Left ventricle myocardium inferior (tissue), 1 donor: ENCODE measurements at places on chromosomes 13 and 19. TPM values are rescaled to one million over a fixed set of nuclear protein-coding genes. Genes with fewer than 3 reads are reported as not detected.

DNA sequence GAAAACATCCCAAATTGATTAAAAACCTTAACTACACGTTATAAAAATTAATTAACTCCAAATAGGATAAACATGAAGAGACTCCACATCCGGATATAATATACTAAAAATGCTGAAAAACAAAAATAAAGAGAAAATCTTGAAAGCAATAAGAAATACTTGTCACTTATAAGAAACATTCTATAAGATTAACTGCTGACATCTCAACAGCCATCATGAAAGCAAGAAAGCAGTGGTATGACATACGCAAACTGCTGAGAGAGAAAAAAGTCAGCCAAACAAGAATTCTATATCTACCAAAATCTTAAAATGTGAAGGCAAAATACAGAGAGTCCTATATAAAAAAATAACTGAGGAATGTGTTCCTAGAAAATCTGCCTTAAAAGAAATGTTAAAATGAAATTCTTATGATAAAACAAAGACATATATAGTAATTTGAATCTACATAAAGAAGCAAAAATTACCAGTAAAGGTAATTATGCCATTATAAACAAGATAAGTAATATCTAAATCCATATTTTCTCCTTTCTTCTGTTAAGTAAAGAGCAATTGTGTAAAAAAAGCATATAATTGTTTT lies 1851.1 kb downstream of the PCDH9 start:
- DNase-seq = no peak
- no peaks in the 10 kb centered on the region for H3K36me3 ChIP-seq
- no peak overlapping the region for H3K4me3 ChIP-seq
- no peaks in the 10 kb centered on the region for H3K27me3 ChIP-seq

DNA sequence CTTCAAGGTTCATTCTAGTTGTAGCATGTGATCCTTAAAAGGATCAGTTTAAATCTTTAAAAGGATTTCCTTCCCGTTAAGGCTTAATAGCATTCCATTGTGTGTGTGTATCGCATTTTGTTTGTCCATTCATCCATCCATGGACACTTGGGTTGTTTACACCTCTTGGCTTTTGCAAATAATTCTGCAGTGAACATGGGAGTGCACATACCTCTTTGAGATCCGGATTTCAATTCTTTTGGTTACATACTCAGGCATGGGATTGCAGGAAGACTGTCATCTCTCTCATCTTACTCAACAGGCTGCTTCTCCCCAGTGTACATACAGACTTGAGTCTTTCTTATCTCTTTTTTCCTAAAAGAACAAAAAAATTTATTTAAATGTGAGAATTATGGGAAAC lies 1.2 kb downstream of the RNF113B start:
- H3K27ac ChIP-seq = no peak overlapping the region
- no peak for DNase-seq
- no peaks in the 10 kb centered on the region for H3K27me3 ChIP-seq
- peaks cover 37% of the 10 kb centered on the region for H3K4me1 ChIP-seq

DNA sequence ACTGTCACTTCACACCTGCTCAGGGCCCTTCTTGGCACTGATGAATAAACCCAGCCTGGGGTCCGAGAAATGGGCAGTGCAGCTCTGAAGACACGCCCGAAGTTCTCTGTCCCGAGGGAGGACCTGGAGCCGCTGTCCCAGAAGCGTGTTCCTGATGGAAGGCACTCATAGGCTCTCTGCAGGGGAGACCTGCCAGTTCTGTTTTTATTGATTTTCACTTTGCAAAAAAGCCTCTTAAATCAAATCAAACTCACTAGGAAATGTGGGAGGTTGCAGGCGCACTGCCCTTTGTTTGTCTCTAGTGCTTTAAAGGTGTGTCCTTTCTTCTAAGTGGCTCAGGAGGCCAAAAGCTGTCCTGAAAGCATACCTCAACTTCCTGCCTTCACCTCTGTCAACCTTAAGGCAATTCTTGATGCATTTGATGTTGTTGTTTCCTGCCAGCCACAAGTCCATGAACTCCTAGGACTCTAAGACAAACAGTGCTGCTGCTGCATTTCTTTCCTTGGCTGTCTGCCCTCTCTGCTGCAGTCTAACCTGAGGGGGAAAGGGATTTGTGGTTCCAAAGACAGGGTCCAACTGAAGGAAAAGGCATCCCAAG lies 663.2 kb downstream of the UQCRFS1 start:
- H3K4me3 ChIP-seq = no peak overlapping the region
- H3K27ac ChIP-seq = no peak overlapping the region
- H3K4me1 ChIP-seq = no peaks in the 10 kb centered on the region

- H3K4me3 ChIP-seq = no peak overlapping the region
- H3K27ac ChIP-seq = no peak overlapping the region
- DNase-seq = no peak
- no peaks in the 10 kb centered on the region for H3K36me3 ChIP-seq
- no peaks in the 10 kb centered on the region for H3K4me1 ChIP-seq
These were observed 128.0 kb upstream of the VSTM2B start for GRCh38 chr19:29397748-29398147.

DNA sequence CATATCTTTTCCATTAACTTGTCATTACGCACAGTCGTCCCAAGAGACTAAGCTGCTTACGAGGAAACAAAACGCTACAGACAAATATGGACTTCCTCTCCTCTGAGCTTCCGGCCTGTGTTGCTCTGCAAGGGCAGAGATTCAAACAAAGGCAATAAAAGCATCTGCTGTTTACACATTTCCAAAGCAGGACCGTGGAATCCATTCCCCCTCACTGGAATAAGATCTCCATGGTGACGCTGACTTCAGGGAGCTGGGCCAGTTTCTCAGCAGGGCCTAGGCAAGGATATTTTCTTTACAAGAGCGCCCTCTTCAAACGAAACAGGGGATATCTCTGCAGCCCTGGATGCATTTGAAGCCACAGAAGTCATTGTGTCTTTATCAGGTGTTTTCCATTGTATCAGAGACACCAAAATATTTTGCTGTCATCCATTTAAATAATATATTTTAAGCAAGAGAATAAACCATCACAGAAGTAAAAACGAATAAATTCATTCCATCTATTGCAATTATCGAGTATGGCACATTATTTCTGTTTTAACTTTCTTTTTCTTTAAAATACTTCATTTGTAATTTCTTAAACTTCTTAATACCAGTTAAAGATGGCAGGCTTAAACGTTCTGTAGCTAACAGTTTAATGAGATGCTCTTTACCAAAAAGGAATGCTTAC lies 177.5 kb downstream of the DCLK1 start:
- H3K4me3 ChIP-seq = peak overlapping the region; percentile 36
- H3K27ac ChIP-seq = peak overlapping the region; percentile 21
- no peaks in the 10 kb centered on the region for H3K36me3 ChIP-seq
- peak; percentile 73 for DNase-seq
- peaks cover 34% of the 10 kb centered on the region for H3K4me1 ChIP-seq
- no peaks in the 10 kb centered on the region for H3K27me3 ChIP-seq

DNA sequence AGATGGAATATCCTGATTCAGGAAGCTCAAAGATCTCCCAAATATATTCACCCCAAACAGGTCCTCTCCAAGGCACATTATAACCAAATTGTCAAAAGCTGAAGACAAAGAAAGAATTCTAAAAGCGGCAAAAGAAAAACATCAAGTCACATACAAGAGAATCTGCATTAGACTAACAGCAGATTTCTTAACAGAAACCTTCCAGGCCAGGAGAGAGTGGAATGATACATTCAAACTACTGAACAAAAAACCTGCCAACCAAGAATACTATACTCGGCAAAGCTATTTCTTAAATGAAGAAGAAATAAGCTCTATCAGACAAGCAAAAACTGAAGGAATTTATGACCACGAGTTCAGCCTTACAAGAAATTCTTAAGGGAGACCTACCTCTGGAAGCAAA lies 120.6 kb upstream of the WASF3 start:
- H3K27me3 ChIP-seq = no peaks in the 10 kb centered on the region
- no peak overlapping the region for H3K4me3 ChIP-seq
- no peak for DNase-seq
- no peaks in the 10 kb centered on the region for H3K36me3 ChIP-seq

DNA sequence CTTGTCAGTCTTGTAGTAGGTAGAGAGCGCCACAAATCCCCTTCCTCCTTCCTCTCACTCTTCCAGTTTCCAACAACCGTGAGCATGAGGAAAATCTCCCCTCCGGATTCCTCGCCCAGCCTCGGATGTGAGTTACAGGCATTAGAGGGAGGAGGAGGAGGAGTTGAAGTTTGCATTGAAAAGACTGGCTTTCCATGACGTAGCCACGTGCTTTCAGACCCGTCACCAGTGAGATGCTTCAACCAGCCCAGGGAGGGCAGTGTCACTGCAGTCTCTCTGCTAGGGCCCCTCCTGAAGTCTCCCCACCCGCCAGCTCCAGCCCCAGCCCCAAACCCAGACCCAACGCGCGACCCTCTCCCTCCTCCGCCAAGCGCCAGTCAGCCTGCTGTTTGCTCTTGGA lies 442 bp upstream of the FGF14 start:
- no peak overlapping the region for H3K27ac ChIP-seq
- peak overlapping the region; percentile 74 for H3K4me3 ChIP-seq
- H3K36me3 ChIP-seq = no peaks in the 10 kb centered on the region
- H3K27me3 ChIP-seq = peaks cover 25% of the 10 kb centered on the region
- H3K4me1 ChIP-seq = peaks cover 28% of the 10 kb centered on the region
- peak; percentile 16 for DNase-seq

DNA sequence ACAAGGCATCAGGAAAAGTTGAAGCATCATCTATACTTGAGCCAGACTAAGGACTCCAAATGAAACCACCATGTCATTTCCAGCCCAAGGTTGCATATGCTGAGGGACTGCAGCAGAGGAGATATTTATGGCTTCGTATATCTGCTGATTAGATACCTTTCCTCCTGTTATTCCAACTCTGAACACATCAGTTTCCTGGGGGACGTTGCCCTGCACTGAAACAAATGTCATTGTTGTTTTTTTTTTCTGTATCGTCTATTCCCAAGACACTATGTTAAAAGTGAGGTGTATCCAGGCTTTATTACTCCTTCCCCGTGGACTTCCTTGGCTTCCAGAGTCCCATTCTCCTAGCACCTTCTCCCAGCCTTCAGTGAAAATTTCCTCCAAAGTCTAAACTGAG lies at the start of gene OR7A17:
OR7A17 (minus strand) TSS at position 101 of the 400 bp plus-strand sequence. CDS start 4,777 bp downstream, outside the sequence.
- peaks cover 11% of the 10 kb centered on the region for H3K4me1 ChIP-seq
- H3K36me3 ChIP-seq = no peaks in the 10 kb centered on the region
- H3K27me3 ChIP-seq = peaks cover 31% of the 10 kb centered on the region
- H3K27ac ChIP-seq = no peak within 1 kb of the TSS

DNA sequence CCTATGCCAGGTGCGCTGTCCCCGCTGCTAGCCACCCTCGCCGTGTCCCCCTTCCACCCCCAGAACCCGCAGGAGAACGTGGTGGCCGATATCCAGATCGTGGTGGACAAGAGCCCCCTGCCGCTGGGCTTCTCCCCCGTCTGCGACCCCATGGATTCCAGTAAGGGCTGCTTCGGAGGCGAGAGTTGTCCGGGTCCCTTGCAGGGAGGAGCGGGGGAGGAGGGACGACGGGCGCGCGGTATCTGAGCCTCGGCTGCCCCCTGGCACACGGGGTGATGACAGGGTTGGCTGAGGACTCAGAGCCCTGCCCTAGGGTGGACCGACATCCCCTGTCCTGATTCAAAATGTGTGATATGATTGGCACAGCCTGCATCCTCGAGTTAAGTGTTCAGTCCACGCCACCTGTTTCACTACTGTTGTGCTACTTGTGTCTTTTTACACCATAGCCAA lies 653 bp downstream of the MVB12A start:
- H3K36me3 ChIP-seq = peaks cover 5% of the 10 kb centered on the region
- H3K27me3 ChIP-seq = peaks cover 9% of the 10 kb centered on the region
- peak; percentile 23 for DNase-seq
- peaks cover 20% of the 10 kb centered on the region for H3K4me1 ChIP-seq
- peak overlapping the region; percentile 60 for H3K27ac ChIP-seq

DNA sequence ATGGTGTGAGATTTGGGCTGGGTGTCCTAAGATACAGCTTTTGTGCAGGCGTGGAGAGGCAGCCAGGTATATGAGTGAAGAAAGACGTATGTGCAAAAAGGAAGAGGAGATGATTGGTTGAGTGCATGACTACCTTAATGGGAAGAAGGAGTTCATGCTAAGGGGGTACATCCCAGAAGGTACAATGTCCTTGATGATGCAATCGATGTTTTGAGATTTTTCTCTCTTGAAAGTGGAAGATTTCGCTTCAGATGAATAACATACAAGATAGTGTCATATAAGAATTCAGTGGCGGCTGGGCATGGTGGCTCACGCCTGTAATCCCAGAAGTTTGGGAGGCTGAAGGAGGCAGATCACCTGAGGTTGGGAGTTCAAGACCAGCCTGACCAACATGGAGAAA lies 357.1 kb downstream of the KLF12 start:
- no peaks in the 10 kb centered on the region for H3K36me3 ChIP-seq
- no peak overlapping the region for H3K27ac ChIP-seq
- H3K27me3 ChIP-seq = no peaks in the 10 kb centered on the region
- peaks cover 18% of the 10 kb centered on the region for H3K4me1 ChIP-seq

DNA sequence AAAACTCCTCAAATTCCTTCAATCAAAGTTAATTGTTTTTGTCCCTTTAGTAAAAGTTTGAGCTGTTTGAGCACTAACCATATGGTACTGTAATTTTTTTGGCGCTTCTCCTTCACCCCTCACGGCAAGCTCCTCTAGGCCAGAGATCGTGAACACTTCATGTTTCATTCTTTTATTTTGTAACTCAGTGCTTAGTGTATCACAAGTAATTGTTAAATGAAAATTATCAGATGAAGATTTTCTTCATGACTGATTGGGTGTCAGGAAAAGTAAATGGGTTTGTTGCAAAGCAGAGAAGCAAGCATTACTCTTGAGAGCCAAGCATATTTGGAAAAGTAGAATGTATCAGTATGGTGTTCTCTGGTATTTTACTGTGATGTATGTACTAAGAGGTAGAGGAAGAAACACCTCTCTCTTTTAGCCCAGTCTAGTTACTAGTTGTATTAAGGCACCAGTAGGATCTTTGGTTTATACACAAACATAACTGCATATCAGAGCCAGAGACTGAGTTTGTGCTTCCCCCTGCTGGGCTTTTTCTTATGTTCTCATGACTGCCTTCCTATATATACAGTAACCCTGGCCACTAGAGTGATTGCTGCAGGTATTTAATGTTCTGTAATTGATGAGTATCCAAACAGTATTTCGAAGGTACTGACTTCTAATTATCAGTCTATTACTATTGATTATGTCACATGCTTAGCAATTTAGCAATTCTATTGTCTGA lies 202.3 kb upstream of the KLHL1 start:
- H3K27ac ChIP-seq = no peak overlapping the region
- no peak for DNase-seq
- H3K36me3 ChIP-seq = no peaks in the 10 kb centered on the region
- H3K4me1 ChIP-seq = no peaks in the 10 kb centered on the region

DNA sequence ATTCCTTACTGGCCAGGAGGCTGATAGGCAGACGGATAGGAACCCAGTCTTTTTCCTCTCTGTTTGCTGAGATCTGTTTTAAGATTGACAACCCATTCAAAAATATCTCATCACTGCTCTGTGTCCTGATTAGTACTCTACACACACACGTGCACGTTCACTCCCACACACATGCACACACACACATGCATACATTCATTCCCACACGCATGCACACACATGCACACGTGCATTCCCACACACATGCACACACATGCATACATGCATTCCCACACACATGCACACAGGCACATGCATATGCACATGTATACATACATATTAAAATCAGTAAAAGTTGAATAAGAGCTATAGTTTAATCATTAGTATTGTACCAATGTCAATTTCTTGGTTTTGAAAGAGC lies 80.6 kb upstream of the SIAH3 start:
- H3K27ac ChIP-seq = no peak overlapping the region
- no peaks in the 10 kb centered on the region for H3K4me1 ChIP-seq
- peaks cover 71% of the 10 kb centered on the region for H3K27me3 ChIP-seq

- peaks cover 79% of the 10 kb centered on the region for H3K27me3 ChIP-seq
- no peaks in the 10 kb centered on the region for H3K4me1 ChIP-seq
- H3K4me3 ChIP-seq = no peak within 1 kb of the TSS
- DNase-seq = no peak
These were observed at the start of gene RETN for GRCh38 chr19:7668842-7669241. TSS of gene RETN (plus strand) at chr19:7669049. CDS start at chr19:7669327, 278 bp downstream.

Gene ZFP82
- 5.0 TPM for total RNA-seq

Gene ZNF414
- total RNA-seq = 17.0 TPM

Gene MBD3L4
- total RNA-seq = not detected

Gene SF3A2
- total RNA-seq = 28.7 TPM
